Coronary artery (tissue), 2 donors: ENCODE measurements at places on chromosomes 11 and 22.
A peak's percentile ranks its signal among the peaks of the same experiment; 100 is the strongest.

DNA sequence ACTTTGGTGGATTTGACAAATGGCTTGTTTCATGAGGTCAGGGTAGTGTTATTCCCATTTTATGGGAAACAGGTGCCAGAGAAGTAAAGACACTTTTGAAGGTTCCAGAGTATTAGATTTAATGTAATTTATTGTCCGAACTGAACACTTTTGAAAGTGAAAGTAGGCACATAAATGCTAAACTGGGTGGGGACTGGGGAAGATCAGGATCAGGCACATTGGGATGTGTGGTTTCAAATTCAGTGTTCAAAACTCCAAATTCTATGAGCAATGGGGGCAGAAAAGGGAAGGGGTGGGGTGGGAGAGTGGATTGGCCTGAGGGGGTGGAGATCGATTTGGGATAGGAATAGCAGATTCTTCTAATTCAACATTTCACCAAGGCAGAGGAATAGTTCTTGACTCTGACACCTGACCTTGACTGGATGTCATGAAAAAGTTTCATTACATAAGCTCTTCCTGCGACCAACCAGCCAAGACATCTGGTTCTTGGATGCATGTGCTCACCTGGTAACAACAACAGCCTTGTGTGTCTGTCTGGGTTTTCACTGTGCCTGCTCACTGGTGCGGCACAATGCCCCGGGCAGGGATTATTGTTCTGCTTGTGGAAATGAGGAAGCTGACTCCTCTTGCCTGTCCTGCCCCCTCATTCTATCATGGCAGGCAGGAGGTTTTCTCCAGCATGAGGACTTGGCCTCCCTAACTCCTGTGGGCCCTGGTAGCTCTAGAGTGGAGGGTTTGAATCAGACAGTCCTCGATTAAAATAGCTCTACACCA, 10.8 kb downstream of the PPFIBP2 start:
- DNase-seq = no peak

GRCh38 chr11:57213342-57214097, 23.5 kb downstream of the APLNR start:
- no peak for DNase-seq

DNA sequence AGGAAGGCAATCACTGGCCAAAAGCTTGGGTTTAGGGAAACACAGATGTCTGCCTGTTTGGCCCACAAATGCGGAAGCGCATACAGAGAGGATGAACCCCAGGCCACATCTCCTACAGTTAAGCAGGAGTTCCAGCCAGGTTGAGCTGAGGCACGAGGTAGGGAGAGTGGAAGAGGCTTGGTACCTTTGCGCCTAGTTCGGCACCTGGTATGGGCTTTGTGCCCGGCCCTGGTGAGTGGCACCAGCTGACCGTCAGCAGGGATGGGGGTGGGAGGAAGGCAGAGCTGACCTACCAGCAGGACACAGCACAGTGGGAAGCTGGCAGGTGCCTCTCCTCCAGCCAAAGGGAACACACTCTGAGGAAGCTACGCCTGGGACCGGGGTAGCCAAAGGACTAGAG, 57.6 kb downstream of the KCNC1 start:
- DNase-seq = no peak

GRCh38 chr11:8757047-8757446, 74.5 kb downstream of the RPL27A start:
- DNase-seq = no peak

DNA sequence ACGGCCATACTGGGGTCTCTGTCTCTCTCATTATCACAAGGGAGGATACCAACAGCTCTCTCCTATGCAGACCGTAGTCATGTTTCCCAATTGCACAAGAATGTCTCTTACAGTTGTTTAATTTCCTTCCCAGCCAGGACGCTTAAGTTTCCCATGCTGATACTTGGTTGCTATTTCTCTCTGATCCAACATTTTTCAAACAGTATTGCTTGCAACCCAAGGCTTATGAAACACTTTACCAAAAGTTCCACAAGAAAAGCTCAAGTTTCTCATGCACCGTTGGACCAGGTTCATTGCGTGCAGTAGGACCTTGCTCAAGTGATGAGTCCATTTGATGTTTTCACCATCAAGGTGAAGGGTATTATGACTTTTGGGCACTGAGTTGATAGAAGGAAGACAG, 46.6 kb downstream of the GGTLC2 start:
- no peak for DNase-seq

DNA sequence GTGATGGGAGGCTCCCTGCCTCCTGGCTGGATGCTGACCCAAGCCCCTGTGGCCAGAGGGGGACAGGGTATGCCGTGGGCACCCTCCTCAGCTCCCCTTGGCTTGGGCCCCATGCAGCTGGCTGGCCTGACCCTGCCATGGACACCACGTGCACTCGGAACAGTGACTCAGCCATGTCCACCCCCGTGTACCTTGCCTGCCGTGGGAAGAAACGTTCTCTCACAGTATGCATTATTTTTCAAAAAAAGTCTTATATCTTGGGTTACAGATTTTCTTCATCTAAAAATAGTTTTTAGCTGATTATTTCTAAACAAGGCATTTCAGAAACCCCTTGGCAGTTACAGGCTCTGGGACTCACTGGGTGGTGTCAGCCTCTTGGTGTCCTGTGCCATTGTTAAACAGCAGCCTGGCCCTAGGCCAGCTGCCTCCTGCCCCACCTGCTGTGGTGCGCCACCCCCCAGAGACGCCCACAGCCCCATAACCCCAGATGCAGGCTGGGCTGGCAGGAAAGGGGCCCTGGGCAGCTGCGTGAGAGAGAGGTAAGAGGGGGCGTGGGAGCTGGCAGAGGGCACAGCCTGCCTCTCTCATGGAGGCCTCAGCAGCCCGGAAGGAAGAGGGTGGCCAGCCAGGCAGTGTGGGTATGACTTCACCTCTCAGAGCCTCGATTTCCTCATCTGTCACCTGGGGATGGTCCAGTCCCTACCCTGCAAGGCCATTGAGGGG, 99.8 kb downstream of the MORC2 start:
- peak; percentile 55 for DNase-seq

DNA sequence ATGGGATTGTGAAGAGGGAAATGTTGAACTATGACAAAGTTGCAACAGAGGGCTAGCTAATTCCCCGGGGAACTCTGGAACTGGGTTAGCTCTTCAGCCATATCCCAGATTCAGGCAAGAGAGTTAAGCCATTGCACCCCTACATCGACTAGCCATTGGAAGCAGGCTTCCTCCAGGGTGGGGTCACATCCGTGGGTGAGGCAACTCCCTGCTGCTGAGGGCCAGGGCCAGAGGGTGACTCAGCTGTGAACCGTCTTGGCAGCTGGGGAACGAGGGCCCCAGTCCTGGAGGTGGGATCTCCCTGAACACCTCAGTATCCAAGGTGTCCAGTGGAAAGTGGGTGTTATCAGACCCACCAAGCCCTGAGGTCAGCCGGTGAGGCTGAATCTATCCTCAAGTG, 41.1 kb downstream of the RPS6KA4 start:
- DNase-seq = no peak

DNA sequence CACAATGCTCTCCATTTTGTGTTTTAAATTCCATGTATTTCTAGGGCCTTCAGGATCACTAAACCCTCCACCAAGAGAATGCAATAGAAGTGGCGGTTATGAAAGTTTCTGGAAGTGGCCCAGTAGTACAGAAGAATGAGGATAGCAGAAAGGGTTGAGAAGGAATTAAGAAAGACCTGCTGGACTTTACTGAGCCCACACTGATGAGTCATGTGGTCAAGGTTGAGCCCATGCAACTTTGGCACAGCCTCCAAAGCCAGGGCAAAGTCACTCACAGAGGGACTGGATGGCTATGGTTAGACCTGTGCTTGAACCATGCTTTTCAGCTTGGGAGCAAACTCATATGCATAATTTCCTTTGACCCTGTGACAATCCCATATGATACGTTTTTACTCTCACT, 102.9 kb upstream of the PLET1 start:
- DNase-seq = no peak
